ENCODE measurements at places on chromosomes 7 and 10. TPM values are rescaled to one million over a fixed set of nuclear protein-coding genes. Genes with fewer than 3 reads are reported as not detected.
A peak's percentile ranks its signal among the peaks of the same experiment; 100 is the strongest.

GRCh38 chr7:136857573-136857972, 10.9 kb upstream of the CHRM2 start:
- DNase-seq: peak; percentile 47

- no peak for DNase-seq
Measured at GRCh38 chr7:121302214-121302745, 26.5 kb upstream of the WNT16 start.

GRCh38 chr10:114508376-114508775, 104.1 kb upstream of the AFAP1L2 start:
- no peak for DNase-seq

- no peak for DNase-seq
Measured at GRCh38 chr7:132666774-132667172, 90.5 kb upstream of the PLXNA4 start.

GRCh38 chr7:82559193-82559805, 115.7 kb upstream of the CACNA2D1 start:
- DNase-seq: no peak

Gene VSTM4
- total RNA-seq: 4.7 TPM

DNA sequence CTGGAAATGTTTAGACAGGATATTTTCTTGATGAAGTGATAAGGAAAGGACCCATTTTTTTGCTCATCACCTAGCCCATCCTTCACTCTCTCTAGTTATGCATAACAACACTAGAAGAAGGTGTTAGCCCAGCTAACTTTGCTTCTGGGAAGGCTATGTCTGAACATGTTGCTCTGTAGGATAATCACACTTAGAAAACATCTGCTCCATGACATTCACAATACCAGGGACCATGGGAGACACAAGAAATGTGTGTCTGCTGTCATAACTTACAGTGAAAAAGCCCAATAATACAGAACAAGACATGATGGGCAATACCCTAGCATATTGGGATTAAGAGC, 13.9 kb upstream of the ZNF282 start:
- DNase-seq: no peak

Gene VPS41
- total RNA-seq: 308 TPM

- no peak for DNase-seq
Measured at GRCh38 chr7:101861218-101861775, 43.9 kb downstream of the CUX1 start.

DNA sequence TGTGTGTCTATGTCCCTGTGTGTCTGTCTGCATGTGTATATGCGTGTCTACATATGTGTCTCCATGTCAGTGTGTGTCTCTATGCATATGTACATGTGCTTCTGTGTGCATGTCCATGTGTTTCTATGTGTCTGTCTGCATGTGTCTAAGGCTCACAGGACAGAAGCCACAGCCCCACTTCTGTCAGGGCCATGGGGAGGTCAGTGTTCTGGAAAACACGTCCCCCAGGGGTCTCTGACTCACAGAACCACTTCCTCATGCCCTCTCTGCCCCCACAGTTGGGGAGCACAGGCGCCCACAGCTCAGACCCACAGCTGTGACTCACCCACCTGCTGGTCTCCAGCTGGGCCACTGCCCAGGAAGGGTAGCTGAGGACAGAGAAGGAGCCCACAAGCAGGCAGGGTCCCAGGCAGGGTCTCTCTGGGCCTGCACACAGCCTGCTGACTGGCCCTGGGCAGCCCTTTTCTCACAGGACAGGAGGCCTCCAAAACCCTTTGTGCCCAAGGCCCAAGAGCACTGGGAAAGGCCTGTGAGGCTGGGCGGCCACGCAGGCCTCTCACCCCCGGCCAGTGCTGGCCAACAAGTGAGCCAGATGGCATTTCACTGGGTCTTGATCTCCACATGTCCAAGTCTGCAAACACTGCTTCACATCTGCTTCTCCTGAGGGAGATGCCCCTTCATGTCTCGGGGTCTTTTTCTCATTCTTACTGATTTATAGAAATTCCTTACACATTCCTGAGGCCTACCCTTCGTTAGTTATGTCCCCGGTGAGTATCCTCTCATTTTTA, 102.9 kb upstream of the FAM20C start:
- peak; percentile 91 for DNase-seq

Gene LIPM
- total RNA-seq: 0.82 TPM

DNA sequence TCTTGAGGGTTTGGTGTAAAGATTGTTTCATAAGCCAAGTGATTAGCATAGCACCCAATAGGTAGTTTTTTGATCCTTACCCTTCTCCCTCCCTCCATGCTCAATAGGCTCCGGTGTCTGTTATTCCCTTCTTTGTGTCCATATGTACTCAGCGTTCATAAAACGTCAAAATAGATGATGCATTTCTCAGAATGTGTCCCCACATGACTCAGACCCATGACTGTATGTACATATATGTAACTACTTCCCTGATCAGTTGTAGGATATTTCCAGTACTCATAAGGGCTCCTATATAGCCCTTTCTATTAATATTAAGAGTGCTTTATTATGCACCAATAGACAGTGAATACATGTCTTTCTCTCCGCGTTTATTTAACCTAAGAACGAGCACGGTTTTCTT, 466.9 kb downstream of the KIF20B start:
- DNase-seq: no peak

Gene TUBB8
- not detected for total RNA-seq

Gene PRPF18
- total RNA-seq: 89.4 TPM

GRCh38 chr10:15455456-15455855, 84.4 kb upstream of the FAM171A1 start:
- no peak for DNase-seq

Gene NAT16
- not detected for total RNA-seq

DNA sequence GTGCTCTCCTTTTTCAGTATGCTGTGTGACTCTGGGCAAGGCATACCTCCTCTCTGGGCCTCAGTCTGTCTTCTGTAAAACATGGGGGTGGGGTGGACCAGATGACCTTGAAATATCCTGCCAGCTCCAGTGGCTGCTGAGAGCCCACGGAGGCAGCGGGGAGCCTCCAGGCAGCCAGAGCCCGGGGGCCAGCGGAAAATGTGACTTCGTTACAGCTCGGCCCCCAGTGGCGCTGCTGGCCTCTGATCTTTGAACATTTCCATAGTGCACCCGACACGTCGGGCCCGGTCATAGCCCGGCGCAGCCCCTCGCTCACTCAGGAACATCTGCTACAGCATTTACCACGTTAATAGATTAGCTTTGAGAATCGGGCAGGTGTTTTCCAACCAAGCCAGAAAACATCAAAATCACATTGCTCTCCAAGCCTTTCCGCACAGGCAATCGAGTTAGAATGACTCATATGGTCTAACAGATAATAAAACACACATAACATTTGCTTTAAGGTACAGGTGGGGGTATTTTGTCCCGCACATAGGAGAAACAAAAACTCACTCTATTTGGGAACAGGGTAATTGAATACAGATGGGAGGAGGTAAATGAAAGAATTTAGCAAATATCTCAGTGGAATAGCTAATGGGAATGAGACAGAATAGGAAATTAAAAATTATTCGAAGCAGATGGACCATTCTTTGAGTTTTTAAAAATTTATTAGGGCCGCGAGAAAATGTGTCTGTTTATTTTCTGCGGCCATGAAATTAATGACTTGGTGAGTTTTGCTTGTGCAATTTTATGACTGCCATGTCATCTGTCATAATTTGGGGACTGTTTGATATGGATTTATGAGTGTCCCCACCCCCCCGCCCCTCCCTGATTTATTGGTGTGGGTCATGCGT, 26.3 kb upstream of the COMTD1 start:
- no peak for DNase-seq

Gene C10orf53
- total RNA-seq: not detected

DNA sequence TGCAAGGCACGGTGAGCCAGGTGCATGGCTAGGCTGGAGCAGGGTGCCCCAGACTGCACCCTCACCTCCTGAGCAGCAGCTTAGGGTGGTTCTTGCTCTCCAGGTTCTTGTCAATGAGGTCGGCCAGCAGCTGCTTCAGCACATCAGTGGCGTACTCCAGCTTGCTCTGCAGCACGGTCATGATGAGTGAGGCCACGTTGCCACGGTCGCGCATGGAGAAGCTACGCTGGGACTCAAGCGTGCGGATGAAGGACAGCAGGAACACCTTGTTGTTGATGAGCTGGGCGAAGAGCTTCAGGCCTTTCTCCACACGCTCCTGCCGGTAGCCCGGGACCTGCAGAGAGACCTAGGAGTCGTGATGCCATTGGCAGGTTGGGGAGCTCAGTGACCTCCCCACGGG, 408.0 kb downstream of the PLXNA4 start:
- DNase-seq: no peak

- DNase-seq: peak; percentile 96
Measured at GRCh38 chr7:7099584-7100014, 82.7 kb upstream of the C1GALT1 start.

GRCh38 chr7:134890246-134891240, 95.8 kb upstream of the AGBL3 start:
- DNase-seq: peak; percentile 60

Gene VWDE
- 0.09 TPM for total RNA-seq

Gene PTER
- 20.5 TPM for total RNA-seq

Gene NUTM2E
- not detected for total RNA-seq

Gene SVOPL
- not detected for total RNA-seq

DNA sequence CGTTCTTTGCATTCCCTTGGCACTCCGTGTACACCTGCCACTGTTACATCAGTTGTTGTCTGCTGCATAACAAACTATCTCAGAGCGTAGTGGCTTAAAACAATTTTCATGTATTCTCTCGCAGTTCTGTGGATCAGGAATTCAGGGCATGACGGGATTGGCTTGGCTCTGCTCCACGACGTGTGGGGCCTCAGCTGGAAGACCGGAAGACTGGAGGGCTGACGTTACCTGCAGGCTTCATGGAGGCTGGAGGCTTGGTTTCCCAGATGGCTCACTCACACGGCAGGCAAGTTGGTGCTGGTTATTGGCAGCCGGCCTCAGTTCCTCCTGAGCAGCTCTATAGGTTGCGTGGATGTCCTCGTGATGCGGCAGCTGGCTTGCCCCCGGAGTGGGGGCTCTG, 25.5 kb downstream of the NYAP1 start:
- peak; percentile 79 for DNase-seq

DNA sequence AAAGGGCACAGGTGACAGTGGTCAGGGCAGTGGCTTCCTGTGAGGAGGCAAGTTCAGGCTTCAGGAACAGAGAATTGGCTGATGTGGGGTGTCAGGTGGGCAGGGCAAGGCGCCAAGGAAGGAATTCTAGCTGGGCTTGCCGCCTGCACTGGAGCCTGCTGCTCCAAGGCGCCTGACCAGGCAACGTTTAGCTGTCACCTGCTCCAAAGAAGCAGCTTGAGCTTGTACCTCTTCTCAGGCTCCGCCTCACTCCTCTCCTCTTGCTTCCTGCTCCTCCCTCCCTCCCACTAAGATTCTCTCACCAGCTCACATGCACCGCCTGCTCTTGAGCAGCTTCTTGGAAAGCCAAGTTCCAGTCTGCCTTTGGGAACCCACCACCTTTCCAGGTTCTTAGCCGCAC, 187.4 kb upstream of the GRB10 start:
- DNase-seq: no peak

- peak; percentile 34 for DNase-seq
Measured at GRCh38 chr7:129351320-129351719, 82.9 kb upstream of the STRIP2 start.

- no peak for DNase-seq
Measured at GRCh38 chr7:151461942-151462230, 21.9 kb upstream of the CRYGN start.

DNA sequence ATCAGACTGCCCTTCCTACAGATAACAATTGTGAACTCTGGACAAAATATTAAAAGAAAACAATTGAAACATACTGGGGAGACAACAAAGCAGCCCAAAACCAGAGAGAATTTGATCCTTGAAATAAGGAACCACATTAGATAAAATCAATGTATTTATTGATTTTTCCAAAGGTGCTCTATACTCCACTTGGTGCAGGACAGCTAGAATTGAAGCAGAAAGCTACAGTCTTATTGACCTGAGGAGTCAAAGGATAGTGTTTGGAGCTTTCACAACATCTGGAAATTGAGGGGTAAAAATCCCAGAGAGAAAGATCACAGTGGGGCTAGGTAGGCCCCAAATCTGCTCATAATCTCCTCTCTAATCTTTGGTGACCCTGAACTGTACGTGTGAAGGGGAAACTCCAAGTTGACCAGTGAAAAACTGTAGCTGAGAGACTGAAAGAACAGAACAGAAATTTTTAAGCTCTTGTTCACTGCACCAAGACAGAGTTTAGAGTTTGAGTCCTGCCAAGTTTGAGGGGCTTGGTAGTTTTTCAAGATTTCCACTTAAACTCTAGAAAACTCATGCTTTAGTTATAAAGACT, 70.2 kb downstream of the SAMD9 start:
- DNase-seq: no peak

Gene TSPAN12
- total RNA-seq: 5.6 TPM

Gene GIMAP7
- total RNA-seq: not detected

Gene ELMO1
- 1.3 TPM for total RNA-seq

Gene ITPRID1
- not detected for total RNA-seq

- no peak for DNase-seq
Measured at GRCh38 chr10:18290651-18291313, 150.6 kb downstream of the CACNB2 start.

GRCh38 chr10:132162021-132162531, 24.7 kb upstream of the DPYSL4 start:
- DNase-seq: no peak

Gene CDC14C
- not detected for total RNA-seq

- peak; percentile 78 for DNase-seq
Measured at GRCh38 chr10:78777466-78777865, 291.3 kb upstream of the ZMIZ1 start.

Gene SLC13A1
- not detected for total RNA-seq

DNA sequence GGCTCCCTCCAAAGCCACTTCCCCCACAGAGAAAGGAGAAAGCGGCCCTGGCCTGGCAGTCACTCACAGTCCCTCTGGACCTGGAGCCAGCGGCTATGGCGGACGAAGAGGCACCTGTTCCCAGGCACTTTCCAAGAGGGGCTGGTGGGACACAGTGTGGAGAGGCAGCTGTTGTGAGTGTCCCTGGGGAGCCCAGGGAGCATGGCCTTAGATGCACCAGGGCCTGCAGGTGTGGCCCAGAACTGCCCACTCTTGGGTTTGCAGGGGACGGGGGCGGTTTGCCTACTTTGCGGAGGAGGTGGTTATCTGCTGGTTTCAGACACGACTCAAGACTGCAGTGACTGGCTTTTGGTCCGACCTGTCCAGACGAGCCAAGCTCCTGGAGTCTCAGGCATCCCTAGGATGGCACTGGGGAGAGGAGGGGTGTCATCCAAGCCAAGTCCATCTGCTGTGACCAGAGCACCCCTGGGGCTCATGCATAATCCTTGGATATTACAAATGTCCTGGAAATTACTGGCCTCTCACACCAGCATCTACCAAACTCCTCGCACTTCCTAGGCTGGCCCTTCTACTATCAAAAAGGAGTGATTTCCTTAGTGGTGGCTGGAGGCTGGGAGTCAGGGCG, 18.4 kb downstream of the CTBP2 start:
- no peak for DNase-seq

DNA sequence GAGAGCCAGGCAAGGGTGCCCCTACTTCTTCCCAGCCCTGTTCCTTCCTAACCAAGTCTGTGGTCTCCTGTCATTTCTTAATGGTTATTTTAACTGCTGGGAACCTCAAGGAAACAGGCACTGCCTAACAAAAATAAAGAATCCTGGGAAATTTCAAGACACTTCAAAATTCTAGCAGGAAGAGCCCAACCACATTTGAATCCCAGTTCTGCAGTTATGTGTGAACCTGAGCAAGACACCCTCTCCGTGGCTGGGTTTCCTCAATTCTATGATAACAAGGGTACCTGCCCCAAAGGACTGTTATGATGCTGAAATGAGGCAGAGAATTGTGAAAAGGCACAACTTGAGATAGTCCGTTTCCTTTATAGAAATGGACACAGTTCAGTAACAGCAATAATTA, 36.2 kb upstream of the DUSP5 start:
- no peak for DNase-seq
